ENCODE measurements at places on chromosomes 7 and 10.

DNA sequence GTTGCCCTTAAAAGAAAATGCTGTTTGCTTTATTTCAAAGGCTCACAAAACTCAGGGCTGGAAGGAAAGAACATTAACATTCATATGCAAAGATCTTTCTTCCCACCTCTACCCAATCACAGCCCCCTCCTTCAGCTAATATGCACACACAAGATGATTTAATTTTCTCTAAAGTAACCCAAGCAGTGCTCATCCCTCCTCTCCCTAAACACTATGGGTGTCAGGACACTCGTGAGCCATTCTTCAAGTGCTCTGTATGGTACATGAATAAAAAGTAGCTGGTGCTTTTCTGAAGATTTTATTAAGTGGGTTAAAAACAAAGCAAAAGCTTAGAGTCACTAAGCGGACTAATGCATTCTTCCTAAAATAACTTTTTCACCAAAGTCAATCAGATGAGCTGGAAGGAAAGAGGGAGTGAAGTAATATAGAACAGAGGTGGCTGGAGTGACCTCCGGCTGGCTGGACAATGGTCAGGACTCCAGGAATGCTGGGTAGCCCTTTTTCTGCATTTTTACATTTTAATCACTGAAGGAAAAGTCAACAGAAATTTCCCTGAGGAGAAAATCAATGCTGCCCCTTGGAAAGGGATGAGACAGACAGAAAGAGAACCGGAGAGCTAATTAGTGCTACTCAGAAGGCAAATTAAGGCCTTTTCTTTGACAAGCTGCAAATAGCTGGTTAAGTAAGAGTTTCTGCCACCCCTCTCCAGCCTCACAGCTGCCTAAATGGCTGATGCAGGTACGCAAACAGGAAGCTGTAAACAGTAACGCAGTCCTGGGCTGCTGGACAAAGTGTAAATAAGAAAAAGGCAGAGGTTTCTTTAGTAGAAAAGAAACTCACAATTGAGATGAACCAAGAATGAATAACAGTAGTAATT, 6.6 kb downstream of the DGKI start:
- no peak for DNase-seq

GRCh38 chr10:43262902-43263466, 3.9 kb downstream of the RASGEF1A start:
- DNase-seq: no peak

DNA sequence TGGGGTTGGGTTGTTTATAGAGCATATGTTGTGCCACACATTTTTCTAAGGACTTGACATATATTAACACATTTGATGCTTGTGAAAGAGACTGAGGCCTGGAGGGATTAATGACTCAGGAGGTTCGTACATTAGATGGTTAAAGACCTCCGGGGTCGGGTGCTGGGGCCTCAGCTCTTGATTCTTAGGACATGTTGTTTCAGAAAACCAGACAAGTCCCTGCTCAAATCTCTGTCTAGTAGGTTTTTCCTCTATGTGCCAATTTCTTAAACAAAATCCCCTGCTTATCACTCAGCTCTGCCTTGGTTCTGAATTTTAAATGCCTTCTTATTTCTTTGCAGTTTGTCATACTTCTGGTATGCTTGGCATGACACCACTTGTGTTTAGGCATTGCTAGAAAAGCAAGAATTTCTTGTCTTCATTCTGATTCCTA, 5.8 kb downstream of the UPP1 start:
- DNase-seq: no peak

DNA sequence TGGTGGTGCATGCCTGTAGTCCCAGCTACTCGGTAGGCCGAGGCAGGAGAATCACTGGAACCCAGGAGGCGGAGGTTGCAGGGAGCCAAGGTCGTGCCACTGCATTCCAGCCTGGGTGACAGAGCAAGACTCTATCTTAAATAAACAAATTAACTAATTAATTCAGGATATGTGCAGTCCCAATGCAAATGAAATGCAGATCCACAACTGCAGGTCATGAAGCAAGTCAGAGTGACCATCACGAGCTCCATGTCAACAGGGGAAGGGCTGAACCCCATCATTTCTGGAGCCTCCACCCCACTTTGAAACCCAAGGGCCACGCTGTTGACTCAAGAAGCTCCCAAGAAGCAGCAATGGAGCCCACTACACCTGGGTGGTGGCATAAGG, 115.4 kb downstream of the LARP4B start:
- no peak for DNase-seq

- DNase-seq: no peak
Measured at GRCh38 chr10:24430591-24430990, 221.7 kb downstream of the KIAA1217 start.

Measured in caudate nucleus (tissue), 63 donors.